Inflammatory macrophage treated with lipopolysaccharide for 1 hour (primary cell): ENCODE measurements at places on chromosomes 13 and 19.

- DNase-seq: no peak
Observed at GRCh38 chr19:29851769-29852521, 40.2 kb downstream of the CCNE1 start.

DNA sequence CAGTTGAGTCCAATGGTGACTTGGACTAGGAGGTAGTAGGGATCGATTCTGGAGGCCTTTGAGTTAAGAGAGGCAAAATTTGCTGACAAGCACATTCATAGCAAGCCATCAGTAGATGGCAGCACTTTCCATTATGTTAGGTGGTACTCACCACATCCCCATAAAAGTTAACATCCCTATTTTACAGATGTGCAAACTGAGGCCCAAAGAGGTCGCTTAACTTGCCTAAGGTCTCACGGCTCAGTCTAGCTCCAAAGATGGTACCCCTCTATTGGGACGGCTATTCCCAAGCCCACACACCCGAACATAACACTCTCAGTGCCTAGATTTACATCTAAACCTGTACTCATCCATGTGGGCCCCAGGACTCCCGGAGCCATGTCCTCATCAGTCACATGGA, 21.5 kb upstream of the FOSB start:
- DNase-seq: no peak

DNA sequence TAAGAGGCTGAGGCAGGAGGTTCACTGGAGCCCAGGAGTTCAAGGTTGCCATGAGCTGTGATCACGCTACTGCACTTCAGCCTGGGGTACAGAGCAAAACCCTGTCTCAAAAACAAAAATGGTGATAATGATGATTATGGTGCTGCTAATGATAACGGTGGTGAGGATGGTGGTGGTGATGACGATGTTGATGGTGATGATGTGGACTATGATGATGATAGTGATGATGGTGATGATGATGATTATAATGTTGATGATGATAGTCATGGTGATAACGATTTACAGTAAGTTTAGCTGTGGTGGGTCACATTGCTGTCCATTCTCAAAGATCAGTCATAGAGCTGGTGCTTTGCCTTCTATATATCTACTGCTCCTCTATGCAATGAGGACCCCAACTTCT, 1340.6 kb downstream of the UQCRFS1 start:
- no peak for DNase-seq

GRCh38 chr19:14700711-14701375, 11.0 kb downstream of the ZNF333 start:
- DNase-seq: no peak

- peak; percentile 42 for DNase-seq
Observed at GRCh38 chr13:46492946-46493345, 60.0 kb upstream of the LRCH1 start.

DNA sequence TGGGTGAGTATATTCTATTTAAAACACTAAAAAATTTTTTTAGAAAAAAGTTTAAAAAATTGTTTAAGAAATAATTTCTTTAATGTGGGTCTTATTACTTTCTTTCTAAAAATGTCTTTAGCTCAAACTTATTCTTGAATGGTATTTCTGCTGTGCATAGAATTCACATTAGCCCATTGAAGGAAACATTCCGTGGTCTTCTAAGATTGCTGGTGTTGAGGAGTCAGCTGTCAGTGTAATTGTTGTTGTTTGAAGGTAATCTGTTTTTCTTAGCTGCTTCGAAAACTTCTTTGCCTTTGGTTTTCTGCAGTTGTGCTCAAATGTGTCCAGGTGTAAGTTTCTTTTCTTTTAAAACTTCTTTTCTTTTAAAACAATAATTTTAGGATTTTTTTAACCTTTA, 85.4 kb upstream of the KLF12 start:
- no peak for DNase-seq

DNA sequence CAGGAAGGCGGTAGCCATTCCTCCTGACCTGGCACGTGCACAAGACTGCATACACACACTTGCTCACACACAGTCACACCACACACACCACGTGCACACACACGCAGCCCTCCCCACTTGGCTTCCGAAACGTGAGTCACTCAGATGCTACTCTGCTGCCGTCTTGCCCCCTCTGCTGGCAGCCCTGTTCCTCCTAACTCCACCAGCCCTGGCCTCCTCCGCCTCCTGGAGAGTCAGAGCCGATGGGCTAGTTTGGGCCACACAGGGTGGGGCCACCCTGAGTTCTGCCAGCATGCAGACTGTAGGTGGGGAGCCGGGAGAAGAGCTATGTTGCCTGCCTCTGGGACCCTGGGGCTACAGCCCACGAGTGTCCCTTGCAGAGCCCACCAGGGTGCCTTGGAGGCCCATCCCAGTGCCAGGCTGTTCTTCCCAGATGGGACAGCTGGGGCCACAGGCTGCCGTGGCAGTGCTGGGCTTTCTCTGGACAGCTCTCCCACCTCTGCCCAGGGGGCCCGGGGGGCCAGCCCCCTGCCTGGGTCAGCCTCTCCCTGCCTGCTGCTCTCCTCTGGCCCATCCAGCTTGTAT, 12.1 kb downstream of the PIN1 start:
- DNase-seq: no peak

- no peak for DNase-seq
Observed at GRCh38 chr13:35389535-35389934, 87.0 kb downstream of the MAB21L1 start.

DNA sequence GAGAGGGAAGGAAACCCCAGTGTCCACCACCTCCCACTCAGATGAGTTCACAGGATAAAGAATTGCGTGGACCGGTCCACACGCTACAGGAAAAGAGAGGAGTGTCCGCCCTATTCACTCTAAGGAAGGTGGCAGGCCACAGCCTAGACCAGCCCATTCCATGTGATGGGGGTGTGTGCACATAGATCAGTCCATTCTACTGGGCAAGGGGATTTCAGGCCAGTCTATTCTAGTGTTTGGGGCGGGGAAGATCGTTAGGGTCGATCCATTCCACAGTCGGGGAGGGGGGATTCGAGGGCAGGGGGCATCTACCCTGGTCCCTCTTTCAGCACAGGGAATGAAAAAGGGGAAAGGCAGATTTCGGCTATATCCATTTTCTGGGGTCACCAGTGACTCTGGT, 7.8 kb downstream of the FIZ1 start:
- DNase-seq: no peak
